ENCODE measurements at places on chromosomes 7 and 10.

GRCh38 chr7:36238138-36238537, 85.1 kb downstream of the EEPD1 start:
- no peak for DNase-seq

GRCh38 chr10:88270871-88271713, 312.0 kb downstream of the RNLS start:
- DNase-seq = no peak

GRCh38 chr10:130762491-130762890, 549.0 kb downstream of the TCERG1L start:
- no peak for DNase-seq

- DNase-seq = no peak
These were observed 47.3 kb downstream of the PIP4K2A start for GRCh38 chr10:22667093-22667480.

- no peak for DNase-seq
These were observed 65.0 kb downstream of the RBM33 start for GRCh38 chr7:155709453-155709852.

GRCh38 chr10:77925795-77926565, 575 bp downstream of the DLG5 start:
- DNase-seq = no peak

- DNase-seq = no peak
These were observed 80.6 kb downstream of the ORC5 start for GRCh38 chr7:104127204-104127603.

DNA sequence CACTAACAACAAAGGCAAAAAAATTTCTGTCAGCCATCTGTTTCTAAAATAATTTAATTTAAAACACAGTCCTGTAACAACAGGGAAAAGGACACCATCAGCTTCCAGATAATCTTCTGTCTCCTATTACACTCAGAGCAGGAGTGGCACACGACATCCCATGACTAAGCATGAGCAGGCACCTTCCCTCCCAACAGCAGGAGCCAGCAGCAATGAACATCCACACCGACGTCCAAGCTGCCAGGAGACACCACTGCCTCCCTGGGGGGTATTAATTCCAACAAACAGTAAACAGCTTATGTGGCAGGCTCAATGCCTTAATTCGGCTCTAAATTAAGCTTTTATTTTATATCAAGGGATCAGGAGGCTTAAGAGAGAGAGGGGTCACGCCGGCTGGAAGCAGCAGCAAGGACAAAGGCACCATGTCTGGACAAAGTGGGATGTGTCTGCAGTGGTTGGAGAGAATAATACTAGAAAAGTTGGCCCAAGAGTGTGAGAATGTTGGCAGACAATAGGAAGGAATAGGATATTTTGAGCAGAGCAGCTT, 45.7 kb downstream of the KIAA1549 start:
- DNase-seq = no peak

DNA sequence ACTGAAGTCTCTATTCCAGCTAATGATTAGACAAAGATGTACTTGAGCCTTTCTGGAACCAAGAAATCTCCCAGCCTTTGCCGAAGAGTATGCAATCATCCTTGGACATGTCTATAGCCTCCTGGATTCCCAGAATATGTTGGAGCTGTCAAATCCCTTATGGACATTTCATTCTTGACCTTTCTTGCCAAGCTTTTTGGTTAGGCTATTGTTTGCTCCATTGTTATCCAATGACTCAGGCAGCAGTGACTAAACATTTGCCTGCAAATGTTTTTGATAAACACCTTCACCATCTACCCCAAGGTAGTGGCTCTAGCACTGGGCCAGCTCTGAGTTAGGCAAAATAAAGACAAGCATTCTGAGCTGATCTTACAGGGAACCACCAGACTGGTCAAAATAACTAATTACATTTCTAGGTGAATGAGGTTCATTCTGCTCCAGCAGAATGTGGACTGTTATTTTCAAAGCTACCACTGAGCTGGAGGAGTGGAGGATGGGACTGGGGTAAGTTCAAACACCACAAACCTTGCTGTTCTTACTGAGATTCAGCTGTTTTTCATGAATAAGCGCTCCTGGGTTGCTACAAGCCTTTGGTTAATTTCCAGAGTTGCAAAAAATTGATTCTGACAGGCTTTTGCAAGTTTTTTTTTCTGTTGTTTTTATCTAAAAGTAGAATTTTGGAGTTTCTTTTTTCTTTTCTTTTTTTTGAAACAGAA, 81.0 kb downstream of the TMEM270 start:
- DNase-seq = no peak

- DNase-seq = no peak
These were observed 38.6 kb upstream of the SH2B2 start for GRCh38 chr7:102248081-102248455.

- DNase-seq = no peak
These were observed 34.1 kb downstream of the SH2B2 start for GRCh38 chr7:102320601-102321350.

GRCh38 chr10:50928190-50928552, 42.7 kb upstream of the A1CF start:
- DNase-seq = no peak

DNA sequence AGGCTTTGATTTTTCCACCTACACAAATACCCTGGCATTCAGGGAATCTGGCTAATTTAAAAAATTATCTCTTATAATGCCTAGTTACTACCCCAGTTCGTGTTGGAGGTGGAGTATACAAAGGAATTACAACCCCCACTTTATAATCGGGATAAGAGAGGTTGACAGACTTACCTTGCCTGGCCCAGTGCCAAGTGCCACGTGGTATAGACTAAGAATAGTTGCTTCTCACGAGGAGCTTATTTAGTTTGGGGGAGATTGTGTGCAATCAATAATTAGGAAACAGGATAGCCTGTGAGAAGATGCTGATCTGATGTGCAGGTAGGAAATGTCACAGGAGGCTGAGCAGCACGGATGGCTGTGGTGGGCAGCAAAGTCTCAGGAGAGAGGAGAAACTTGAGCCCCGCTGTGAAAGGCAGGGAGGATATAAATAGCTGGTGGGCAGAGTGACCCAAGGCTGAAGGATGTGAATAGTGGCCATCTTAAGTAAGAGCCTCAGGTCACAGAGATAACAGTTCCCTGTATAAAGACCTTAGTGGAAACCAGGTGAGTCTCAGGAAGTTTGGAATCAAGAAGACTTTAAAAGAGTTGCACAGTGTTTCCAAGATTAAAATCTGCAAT, 11.3 kb upstream of the ATXN7L1 start:
- no peak for DNase-seq

Data from Right ventricle myocardium inferior (tissue), 1 donor.